CD4-positive, alpha-beta T cell (primary cell): ENCODE measurements at places on chromosomes 2 and 18.

DNA sequence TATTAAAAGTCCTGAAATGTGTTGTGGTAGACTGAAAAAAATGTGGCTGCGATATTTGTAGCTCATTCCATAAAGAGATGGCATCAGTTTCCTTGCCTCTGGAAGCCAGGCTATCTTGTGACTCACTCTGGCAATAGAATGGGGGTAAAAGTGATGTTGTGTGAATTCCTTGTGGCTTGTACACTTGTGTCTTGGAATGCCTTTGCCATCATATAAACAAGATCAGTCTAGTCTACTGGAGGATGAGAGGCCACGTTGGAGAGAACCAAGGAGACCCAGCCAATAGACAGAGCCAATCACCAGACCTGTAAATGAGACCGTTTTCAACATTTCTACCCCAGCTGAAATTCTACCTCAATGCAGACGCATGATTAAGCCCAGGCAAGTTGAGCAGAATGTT is 254.1 kb downstream of the TRIB2 start:
- DNase-seq: no peak

DNA sequence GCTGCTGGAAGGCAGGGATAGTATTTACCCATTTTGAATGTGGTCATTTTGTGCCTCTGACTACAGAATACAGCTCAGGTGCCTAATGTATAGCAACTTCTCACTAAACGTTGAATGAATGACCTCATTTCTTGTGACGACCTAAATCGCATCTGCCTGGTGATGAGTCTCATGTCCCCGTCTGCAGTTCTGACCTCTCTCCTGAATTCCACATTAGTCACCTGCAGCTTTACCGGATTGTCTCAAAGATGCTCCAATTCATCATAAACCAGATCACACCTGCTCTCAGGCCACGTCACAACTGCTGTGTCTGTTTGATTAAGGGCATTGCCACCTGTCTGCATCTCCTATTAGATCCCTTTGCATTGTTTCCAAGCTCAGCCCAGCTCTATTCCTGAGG is 133.6 kb upstream of the MYT1L start:
- no peak for DNase-seq

GRCh38 chr18:5979971-5980457 is 84.7 kb upstream of the TMEM200C start:
- no peak for DNase-seq

DNA sequence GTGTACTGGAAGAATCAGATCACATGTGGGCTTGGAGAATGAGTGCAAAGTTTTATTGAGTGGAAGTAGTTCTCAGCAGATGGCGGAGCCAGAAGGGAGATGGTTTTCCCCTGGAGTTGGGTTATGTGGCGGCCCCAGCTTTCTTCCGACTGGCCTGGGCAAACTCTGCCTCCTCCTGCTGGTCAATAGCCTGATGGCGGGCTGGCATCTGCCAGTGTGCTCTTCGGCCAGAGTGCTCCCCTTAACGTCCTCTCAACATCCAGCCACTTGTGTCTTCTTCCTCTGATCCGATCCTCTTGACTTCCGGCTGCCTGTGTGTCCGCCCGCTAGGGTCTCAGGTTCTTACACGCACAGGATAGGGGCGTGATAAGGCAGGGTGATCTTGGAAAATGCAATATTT is 741.3 kb downstream of the RNF144A start:
- DNase-seq: no peak

DNA sequence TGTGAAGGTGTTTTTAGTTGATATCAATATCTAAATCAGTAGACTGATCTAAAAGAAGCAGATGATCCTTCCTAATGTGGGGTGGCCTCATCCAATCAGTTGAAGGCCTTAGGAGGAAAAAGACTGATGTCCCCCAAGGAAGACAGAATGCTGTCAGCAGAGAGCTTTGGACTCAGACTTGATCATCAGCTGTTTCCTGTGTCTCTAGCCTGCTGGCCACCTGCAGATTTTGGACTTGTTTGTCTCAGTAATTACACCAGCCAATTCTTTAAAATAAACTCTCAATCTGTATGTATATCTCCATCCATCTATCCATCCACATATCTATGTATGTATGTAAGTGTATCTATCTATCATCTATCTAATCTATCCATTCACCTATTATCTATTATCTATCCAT is 301.3 kb downstream of the LPIN1 start:
- no peak for DNase-seq

- DNase-seq: no peak
Observed at GRCh38 chr2:59866436-59866835, 687.0 kb downstream of the BCL11A start.

GRCh38 chr18:27394687-27395086 is 209.6 kb upstream of the CHST9 start:
- DNase-seq: no peak

GRCh38 chr2:196170606-196171247 is 651 bp downstream of the STK17B start:
- peak; percentile 63 for DNase-seq

DNA sequence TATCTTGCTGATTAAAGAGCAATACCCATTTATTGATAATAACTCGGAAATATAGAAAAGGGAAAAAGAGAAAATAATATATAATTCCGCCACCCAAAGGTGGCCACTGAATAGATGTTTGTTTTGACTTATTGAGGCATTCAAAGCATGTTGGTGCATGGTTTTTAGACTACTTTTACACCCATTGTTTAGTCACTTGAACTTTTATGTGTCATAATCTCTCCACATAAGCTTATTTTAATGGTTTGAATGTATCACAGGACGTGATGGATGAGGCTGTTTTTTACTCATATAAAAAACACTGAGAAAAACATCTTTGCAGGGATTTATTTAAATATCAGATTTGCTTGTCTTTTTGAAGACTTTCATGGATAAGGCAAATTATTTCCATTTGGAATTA is 120.4 kb downstream of the ACKR3 start:
- DNase-seq: no peak

DNA sequence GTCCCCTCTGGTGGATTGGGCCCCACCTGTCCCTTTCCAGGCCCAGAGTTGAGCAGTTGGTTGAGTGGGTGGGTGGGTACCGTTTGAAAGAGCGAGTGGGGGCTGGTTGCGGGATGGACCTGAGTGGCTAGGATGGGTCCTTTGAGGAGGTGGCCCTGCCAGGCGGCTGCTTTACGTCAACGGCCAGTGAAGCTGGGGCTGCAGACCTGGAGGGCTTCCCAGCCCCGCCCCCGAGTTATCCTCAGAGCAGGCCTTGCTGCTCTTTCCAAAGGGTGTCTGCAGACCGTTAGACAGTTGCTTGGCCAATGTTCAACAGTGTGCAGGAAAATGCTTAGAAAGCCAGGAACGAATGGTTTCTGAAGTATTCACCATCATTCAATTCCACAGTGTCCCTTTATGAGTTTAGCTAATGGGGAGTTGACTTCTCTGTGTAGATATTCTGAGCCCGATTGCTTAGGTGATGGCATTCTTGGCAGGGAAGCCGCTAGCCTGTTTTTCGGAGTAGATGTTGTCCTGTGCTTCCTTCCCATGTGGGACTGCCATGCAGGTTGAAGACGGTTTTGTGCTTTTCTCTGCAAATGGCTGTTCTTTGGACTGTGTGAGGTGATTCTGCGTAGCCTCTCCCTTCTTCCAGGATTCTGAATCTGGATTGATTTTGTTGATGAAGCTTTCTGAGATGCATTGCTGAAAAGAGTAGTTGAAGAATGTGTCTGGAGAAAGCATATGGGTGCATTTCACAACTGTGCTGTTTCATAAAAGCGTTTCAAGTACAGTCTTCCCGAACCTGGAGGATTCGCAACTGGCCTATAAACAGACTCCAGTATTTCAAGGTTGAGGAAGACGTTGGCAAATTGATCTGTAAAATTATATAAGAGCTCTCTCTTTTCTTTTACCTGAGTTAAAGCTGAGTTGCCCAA is 45.8 kb downstream of the LDLRAD4 start:
- no peak for DNase-seq

- no peak for DNase-seq
Observed at GRCh38 chr2:157124731-157125130, 132.8 kb upstream of the GALNT5 start.

GRCh38 chr18:22265838-22266237 is 96.4 kb downstream of the GATA6 start:
- DNase-seq: no peak

DNA sequence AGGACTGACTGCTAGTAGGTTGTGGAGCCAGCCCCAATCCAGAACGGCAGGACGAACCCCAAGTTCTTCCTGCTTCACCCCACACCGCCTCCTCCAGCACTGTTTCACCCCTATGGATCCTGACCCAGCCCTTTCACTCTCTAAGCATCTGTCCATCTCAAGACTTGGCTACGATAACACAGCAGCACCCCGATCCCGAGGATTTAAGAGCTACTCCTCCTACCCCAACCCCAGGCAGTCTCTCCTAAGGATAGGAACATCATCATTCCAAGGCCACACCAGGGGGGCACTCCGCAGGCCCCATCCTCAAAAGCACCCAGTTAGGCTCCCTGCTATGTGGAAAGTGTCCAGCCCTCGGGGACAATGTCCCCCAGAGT is 645 bp downstream of the KCTD18 start:
- no peak for DNase-seq

DNA sequence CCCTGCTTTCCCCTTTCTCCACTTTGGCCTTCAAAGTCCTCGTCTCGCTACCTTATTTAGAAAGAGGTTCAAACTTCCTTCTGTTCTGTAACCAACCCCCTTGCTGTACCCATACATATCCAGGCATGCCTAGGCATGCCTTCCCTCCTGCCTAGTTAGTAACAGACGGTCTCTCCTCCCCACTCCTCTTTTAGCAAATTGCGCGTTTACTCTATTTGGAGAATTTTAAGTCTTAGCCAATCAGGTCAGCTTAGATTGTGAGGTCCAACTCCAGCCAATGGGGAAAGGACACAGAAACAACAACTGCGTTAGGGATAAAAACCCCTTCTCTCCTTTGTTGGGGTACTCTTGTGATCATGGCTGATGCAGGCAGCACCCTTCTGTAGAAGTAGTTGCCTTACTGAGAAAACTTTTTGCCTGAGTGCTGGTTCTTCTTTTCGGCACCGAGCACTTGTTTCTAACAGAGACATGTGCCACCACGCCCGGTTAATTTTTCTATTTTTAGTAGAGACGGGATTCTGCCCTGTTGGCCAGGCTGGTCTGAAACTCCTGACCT is 85.9 kb upstream of the FOXI3 start:
- DNase-seq: no peak

DNA sequence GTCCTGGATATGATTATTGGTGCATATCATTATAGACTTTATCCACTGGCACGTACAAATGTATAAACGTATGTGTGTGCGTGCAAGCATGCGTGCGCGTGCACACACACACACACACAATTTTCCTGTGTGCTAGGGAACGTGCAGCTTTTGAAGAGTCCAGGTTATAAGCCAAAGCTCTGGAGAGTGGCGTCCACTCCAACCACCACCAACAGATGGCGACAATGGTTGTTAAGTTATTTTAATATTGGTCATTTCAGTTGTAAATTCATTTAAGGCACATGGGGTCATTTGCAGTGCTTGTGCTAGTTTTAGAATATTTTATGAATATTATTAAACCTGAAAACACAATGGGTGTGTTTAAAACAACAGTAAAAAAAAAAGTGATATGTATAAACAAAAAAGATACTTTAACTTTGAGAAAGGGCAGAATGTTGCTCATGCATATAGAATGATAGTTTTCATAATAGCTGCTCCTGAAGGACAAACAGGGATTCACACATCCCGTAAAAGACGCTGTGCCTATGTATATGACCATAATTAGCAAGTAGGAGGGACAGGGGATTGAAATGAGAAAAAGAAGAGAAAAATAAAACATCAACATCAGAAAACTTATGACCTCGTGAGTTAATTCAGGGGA is 124.2 kb upstream of the ITGB6 start:
- peak; percentile 20 for DNase-seq

DNA sequence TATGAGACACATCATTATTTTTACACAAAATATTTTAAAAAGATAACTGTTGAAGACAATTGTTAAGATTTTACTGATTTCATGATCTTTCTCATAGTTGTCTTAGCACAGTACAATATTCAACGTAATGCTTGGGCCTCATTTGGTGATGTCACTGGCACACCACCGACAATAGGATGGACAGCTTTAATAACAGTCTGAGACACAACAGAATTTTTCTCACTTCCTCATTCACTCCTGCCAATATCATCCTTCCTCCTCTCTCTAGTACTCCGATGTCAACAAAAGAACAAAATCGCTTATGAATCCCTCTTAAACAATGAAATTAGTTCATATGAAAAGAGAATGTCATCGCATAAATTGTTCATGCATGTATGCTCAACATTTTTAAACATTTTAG is 461.9 kb upstream of the CDH7 start:
- no peak for DNase-seq

DNA sequence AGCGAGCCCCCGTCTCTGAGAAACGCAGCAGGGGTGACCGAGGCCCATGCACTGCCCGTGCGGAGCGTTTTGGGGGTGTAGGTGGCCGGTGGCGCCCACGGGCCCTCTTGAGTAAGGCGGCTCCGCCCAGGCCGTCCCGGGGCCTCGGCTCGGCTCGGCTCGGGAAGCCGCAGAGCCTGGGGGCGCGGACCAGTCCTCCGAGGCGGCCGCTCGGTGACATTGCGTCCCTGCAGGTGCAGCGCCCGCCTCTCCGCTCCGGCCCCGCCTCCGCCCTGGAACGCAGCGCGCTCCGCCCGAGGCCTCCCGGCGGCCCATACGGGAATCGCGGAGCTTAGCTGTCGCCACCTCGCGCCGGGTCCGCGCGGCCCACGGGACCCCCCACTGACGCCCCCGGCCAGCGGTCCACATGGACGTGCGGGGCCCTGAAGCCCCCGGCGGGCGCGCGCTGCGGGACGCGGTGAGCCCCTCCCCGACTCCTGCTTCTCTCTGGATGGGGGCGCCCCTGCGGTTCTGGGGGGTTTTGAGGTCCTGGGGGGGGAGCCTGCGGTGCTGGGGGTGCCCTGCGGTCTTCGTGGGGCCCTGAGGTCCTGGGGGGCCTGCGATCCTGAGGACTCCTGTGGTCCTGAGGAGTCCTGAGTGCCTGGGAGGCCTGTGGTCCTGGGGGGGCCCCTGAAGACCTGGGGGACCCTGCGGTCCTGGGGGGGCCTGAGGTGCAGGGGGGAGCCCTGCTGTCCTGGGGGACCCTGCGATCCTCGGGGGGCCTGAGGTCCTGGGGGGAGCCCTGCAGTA is at the start of gene HSBP1L1:
Gene HSBP1L1 (plus strand): TSS at position 314 of the 789 bp plus-strand sequence. CDS start 93 bp downstream, at position 407.
- DNase-seq: peak; percentile 58

GRCh38 chr2:44941551-44942234 is at the start of gene SIX3:
Gene SIX3 (plus strand): TSS chr2:44941702. CDS start chr2:44942105, 403 bp downstream.
- no peak for DNase-seq

DNA sequence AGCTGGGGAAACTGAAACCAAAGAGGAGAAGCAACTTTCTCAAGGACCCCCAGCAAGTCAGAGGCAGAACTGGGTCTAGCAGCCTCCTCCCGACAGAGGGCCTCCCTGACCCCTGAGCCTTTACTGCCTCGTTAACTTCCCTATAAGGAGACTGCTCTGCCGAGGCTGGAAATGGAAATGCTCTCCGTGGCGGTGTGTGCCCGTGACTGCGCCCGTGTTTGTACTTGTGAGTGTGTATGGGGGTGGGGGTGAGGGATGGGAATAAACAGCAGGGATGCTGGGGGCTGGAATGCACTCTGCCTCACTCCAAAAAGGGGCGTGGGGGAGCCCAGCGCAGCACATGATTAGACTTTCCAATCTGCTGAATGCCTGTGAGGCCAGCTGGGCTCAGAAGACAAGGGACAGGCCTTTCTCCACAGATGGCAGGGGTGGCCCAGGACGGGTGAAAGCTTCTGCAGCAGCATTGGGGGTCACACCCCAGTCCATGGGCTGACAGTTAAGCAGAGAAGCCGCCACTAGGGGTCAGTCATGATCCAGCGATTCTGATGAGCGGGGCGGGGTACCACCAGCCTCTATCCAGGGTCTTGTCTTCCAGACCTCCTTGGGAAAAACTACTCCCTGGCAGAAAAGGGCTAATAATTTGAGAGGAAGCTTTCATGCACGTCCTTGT is 26.8 kb downstream of the MPHOSPH10 start:
- DNase-seq: peak; percentile 45

- no peak for DNase-seq
Observed at GRCh38 chr18:25553631-25554263, 201.8 kb upstream of the ZNF521 start.
